ENCODE measurements at places on chromosomes 12 and 14.

DNA sequence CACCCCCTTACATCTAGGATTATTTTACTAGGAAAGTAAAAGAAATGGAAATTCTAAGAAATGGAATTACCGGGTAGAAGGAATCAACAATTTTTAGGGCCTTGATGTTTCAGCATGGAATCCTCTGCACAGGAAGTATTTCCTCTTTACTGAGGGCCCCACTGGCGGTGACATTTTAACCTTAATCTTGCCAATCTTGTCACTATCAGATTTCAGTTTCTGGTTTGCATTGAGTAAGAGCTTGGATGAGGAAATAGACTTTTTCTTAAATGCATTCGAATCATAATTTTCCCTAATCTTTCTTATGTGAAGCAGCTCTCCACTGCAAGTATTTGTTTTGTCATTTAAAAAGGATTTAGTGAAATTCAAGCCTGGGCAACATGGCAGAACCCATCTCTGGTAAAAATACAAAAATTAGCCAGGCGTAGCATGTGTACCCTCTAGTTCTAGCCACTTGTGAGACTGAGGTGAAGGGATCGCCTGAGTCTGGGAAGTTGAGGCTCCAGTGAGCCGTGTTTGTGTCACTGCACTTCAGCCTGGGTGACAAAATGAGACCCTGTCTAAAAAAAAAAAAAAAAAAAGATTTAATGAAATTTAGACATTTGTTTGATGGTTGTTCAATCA is 40.7 kb downstream of the TPCN1 start:
- no peak for DNase-seq

DNA sequence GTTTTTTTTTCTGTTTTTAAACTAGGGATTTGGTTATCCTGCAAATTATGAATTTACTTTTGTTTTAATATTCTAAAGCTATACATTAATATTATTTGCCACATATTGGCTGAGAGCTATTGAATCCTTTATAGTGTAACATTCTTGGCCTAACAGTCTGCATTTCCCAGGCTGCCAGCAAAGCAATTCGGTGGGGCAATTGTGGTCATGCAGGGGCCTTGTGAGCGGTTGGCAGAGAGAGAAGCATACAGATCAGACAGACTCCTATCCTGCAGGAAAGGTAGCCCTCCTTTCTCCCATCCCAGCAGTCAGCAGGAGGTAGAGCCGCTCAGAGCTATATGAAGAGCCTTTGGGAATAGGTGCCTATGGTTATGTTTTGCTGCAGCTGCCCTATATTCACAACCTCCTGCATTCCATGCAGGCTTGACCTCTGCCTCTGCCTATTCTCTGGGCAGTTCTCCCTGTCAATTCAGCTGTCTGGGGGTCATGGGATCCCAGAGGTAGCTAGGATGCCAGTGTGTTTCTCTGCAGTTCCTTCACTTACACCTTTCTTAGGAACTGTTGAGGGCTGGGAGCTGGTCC is 144.7 kb downstream of the GPHN start:
- DNase-seq = no peak

- no peak for DNase-seq
These were observed 111.1 kb upstream of the ARHGAP5 start for GRCh38 chr14:31965735-31966598.

GRCh38 chr14:38135106-38135867 is 72.4 kb upstream of the SSTR1 start:
- DNase-seq = no peak

- no peak for DNase-seq
These were observed 101.1 kb downstream of the BBS10 start for GRCh38 chr12:76247026-76247646.

GRCh38 chr12:131930510-131930909 is 1.4 kb downstream of the PUS1 start:
- DNase-seq = no peak

GRCh38 chr14:59017285-59017965 is 171.0 kb upstream of the DAAM1 start:
- no peak for DNase-seq

DNA sequence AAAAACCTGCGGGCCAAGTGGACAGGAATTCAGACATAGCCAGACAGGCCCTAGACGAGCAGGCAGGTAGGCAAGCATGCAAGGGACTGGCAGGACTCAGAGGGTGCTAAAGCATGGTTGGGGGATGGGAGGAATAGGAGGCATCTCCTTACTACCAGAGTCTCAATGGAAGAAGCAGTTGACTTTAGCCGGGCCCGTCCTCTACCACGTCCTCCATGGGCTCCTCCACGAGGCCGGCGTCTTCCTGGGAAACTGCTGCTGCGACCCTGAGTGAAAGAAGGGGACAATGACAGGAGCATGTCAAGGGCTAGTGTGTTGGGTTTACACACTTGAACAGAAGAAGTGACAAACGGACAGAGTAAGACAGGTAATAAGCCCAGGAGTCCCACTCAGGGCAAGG is 11.6 kb downstream of the KMT2D start:
- no peak for DNase-seq

GRCh38 chr12:30823156-30823699 is 68.5 kb upstream of the CAPRIN2 start:
- DNase-seq = no peak

GRCh38 chr14:50955373-50956043 is 11.2 kb upstream of the PYGL start:
- peak; percentile 66 for DNase-seq

GRCh38 chr12:16670456-16671050 is 64.6 kb upstream of the LMO3 start:
- no peak for DNase-seq

DNA sequence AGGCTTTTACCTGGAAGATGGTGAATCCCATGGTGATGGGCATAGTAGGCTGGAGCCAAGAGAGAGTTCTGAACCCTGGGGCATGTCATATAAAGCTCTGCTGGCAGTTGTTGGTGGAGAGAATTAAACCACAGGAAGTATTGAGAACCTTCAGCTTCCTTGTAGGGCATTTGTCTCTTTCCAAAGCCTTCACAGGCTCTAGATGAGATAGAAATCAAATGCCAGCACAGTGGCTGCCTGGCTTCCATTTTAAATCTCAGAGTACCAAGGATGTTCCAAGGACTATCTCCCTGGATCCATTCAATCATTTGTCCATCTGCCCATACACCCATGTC is 369.6 kb downstream of the DPF3 start:
- DNase-seq = no peak

DNA sequence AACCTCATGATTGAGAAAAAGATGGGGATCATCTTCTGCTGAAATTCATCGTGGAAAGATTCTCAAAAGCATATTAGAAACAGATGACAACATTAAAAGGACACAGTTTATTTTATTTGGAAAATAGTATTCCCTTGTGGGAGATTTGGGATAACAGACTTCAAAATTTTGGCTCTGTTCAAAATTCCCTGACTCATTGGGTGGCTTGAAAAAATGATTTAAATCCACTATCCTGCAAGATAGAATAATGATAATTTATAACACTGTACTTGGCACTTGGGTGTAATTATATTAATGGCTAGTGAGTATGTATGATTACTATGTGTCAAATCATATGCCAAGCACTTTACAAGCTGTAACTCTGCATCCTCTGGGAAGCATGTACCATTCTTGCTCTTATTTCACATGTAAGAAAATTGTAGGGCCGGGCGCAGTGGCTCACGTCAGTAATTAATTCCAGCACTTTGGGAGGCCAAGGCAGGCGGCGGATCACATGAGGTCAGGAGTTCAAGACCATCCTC is 128.8 kb downstream of the LMNTD1 start:
- no peak for DNase-seq

- peak; percentile 56 for DNase-seq
These were observed 7.1 kb downstream of the MAP3K12 start for GRCh38 chr12:53492188-53492587.

GRCh38 chr14:68784226-68784910 is 8.5 kb downstream of the ZFP36L1 start:
- peak; percentile 49 for DNase-seq

- DNase-seq = no peak
These were observed 104.7 kb downstream of the PRKCH start for GRCh38 chr14:61426048-61426447.

GRCh38 chr14:52015411-52016030 is 26.2 kb downstream of the RTRAF start:
- DNase-seq = peak; percentile 22

GRCh38 chr14:67784244-67784823 is 32.1 kb downstream of the ZFYVE26 start:
- DNase-seq = no peak

- DNase-seq = no peak
These were observed 160.0 kb upstream of the FBXO33 start for GRCh38 chr14:39592116-39592789.

GRCh38 chr12:104280717-104281458 is 22.7 kb upstream of the EID3 start:
- DNase-seq = no peak
